ENCODE measurements at places on chromosomes 3 and 15. TPM values are rescaled to one million over a fixed set of nuclear protein-coding genes. Genes with fewer than 3 reads are reported as not detected.

The TIMP4 gene
- total RNA-seq, result 1.4 TPM

GRCh38 chr3:126937973-126938372 is 44.9 kb upstream of the PLXNA1 start:
- H3K27me3 ChIP-seq, result no peaks in the 10 kb centered on the region
- peak overlapping the region; percentile 58 for H3K27ac ChIP-seq
- no peak for DNase-seq
- H3K4me3 ChIP-seq, result no peak overlapping the region
- H3K4me1 ChIP-seq, result peaks cover 17% of the 10 kb centered on the region

DNA sequence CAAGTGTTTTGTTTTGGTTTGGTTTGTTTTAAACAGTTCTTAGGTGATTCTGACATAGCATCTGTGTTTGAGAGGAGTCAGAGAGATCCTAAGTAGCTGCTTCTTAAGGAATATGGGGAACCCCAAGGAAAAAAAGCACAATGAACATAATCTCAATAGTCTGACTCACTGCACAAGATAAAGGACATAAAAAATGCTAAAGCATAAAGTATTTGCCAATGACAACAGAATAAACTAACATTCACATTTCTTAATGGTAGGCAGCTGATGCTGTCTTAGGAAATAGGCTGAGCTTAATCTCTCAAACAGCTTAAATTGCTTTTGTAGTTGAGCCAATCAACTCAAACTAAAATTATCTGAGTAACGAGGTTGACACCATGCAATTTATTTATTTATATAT is 2.9 kb downstream of the NCEH1 start:
- peaks cover 24% of the 10 kb centered on the region for H3K4me1 ChIP-seq
- no peaks in the 10 kb centered on the region for H3K27me3 ChIP-seq

The ACKR2 gene
- 4.1 TPM for total RNA-seq

The CFAP100 gene
- total RNA-seq, result not detected

The PLCL2 gene
- not detected for total RNA-seq

The ANKUB1 gene
- total RNA-seq, result not detected

The PSMD2 gene
- 294 TPM for total RNA-seq

The MGA gene
- 60.0 TPM for total RNA-seq

DNA sequence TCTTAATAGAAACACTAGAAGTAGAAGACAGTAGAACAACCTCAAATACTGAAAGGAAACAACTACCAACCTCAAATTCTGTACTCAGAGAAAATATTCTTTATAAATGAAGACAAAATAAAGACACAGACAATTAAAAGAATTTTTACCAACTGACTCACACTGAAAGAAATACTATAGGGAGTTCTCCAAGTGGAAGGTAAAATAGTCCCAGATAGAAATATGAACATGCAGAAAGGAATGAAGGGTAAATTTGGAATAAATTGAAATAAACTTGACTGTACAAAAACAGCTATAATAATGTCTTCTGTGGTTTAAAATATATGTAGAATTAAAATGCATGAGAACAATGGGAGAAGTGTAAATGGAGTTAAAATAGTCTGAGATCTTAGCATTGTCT is 36.7 kb upstream of the CCDC174 start:
- H3K27ac ChIP-seq, result no peak overlapping the region
- H3K36me3 ChIP-seq, result no peaks in the 10 kb centered on the region
- DNase-seq, result no peak
- H3K4me1 ChIP-seq, result peaks cover 20% of the 10 kb centered on the region

DNA sequence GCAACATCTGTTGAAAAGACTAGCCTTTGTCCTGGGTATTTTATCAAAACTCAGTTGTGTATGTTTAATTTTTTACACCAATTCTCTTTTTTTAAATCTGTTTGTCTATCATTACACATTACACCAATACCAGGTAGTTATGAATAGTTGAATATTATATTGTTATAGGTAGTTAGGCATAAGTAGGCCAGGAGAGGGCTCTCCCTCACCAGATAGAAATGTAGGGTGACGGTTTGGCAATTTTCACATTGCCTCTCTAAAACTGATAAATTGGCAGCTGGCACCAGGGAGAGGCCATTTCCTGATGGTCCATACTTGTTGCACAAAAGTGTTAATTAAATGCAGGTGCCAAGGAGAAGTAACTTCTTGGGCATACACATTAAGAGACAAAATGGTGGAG is 483.1 kb upstream of the EPHA6 start:
- no peaks in the 10 kb centered on the region for H3K27me3 ChIP-seq
- no peaks in the 10 kb centered on the region for H3K36me3 ChIP-seq
- H3K4me3 ChIP-seq, result no peak overlapping the region
- no peaks in the 10 kb centered on the region for H3K4me1 ChIP-seq
- DNase-seq, result no peak

GRCh38 chr15:57310876-57311275 is 65.4 kb upstream of the CGNL1 start:
- H3K36me3 ChIP-seq, result no peaks in the 10 kb centered on the region
- H3K4me3 ChIP-seq, result no peak overlapping the region
- H3K4me1 ChIP-seq, result peaks cover 32% of the 10 kb centered on the region
- DNase-seq, result no peak
- H3K27me3 ChIP-seq, result no peaks in the 10 kb centered on the region

DNA sequence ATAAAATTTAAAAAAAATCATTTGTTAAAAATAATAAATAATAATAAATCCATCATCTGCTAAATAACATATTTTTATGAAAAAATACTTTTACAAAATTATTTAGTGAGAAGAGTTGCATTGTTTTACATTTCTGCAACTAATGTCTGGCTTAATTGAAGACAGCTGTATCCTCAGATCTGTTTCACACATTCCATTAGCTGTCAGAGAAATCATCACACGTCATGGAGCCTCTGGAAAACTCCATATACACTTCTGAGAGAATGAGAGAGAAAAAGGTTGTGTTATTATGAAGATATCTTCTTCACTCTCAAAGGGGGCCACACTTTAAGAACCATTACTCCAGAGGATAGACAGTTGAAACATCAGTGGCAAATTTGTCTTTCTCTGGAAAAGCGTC is 40.8 kb downstream of the CMSS1 start:
- DNase-seq, result no peak
- H3K4me1 ChIP-seq, result peaks cover 5% of the 10 kb centered on the region
- H3K4me3 ChIP-seq, result no peak overlapping the region

The GPR149 gene
- total RNA-seq, result not detected

- no peak overlapping the region for H3K4me3 ChIP-seq
- H3K27ac ChIP-seq, result no peak overlapping the region
- no peaks in the 10 kb centered on the region for H3K4me1 ChIP-seq
- H3K36me3 ChIP-seq, result no peaks in the 10 kb centered on the region
- H3K27me3 ChIP-seq, result no peaks in the 10 kb centered on the region
Observed at GRCh38 chr3:189488241-189488767, 142.9 kb upstream of the TP63 start.

- no peaks in the 10 kb centered on the region for H3K27me3 ChIP-seq
- H3K36me3 ChIP-seq, result no peaks in the 10 kb centered on the region
- no peak for DNase-seq
- H3K4me3 ChIP-seq, result peak overlapping the region; percentile 29
- H3K27ac ChIP-seq, result no peak overlapping the region
Observed at GRCh38 chr15:43518197-43518761, 871 bp downstream of the MAP1A start.

GRCh38 chr3:195270817-195271409 is at the start of gene XXYLT1:
Gene XXYLT1 (minus strand): TSS chr3:195271159. CDS start chr3:195271058, 101 bp downstream.
- H3K4me1 ChIP-seq, result peaks cover 36% of the 10 kb centered on the region
- peak; percentile 92 for DNase-seq
- peak within 1 kb of the TSS; percentile 80 for H3K27ac ChIP-seq
- peaks cover 2% of the 10 kb centered on the region for H3K36me3 ChIP-seq
- H3K27me3 ChIP-seq, result no peaks in the 10 kb centered on the region
- peak within 1 kb of the TSS; percentile 91 for H3K4me3 ChIP-seq

DNA sequence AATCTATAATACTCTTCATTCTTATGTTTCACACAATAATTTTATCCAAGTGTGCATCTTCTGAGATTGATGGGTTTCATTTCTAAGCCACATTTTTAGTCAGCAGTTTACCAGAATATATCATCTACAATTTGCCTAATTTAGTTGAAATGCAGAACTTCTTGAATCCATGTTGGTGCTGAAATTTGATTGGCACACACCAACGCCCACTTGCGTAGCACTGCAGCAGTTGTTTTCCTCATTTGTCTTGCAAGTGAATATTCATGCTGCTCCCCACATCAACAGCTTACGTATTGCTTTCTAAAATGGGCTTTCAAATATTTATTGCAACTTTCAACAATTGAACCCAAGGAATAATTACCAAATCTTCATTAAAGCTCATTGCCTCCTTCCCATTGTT is 87.8 kb upstream of the CTDSPL start:
- no peak overlapping the region for H3K27ac ChIP-seq
- no peaks in the 10 kb centered on the region for H3K4me1 ChIP-seq
- no peak for DNase-seq
- H3K27me3 ChIP-seq, result no peaks in the 10 kb centered on the region
- no peak overlapping the region for H3K4me3 ChIP-seq
- H3K36me3 ChIP-seq, result no peaks in the 10 kb centered on the region

The RYR3 gene
- total RNA-seq, result not detected

The FBXL22 gene
- total RNA-seq, result not detected

The CYP19A1 gene
- total RNA-seq, result 0.77 TPM

DNA sequence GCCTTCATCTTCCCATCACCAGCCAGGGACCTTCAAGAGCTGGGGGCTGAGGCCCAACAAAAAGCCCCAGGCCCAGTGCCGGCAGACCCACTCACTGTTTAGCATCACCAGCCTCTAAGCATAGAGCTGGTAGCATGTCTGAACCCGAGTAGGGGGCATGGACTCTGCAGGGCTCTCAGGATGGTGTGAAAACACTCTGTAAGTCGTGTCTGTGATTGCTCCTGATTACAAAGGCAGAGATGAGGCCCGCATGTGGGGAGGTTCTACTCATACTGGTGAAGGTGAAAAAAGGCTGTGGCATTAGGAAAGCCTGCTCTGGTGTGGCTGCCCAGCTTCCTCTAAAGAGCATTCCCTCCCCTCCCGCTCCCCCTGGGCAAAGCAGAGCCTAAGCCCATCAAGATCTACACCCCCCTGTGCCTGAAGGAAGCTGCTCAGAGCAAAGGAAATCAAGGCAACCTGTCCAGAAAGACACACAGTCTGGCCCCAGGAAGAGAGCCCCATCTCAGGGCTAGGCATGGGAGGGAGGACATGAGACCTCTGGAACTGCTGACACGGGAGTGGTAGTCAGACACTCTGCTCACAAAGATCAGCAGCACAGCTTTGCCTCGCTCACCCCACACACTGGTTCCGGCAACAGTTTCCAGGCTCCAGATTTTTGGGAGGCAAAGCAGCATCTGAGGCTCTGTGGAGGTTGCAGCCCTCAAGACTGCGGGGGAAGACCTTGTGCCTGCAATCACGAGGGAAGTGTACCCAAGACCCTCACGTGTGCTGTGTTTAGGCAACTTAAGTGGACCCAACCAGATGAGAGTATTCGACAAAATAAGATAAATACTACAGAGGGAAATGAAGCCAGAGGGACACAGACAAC is 36.7 kb downstream of the CCDC12 start:
- DNase-seq, result no peak
- H3K36me3 ChIP-seq, result peaks cover 5% of the 10 kb centered on the region

DNA sequence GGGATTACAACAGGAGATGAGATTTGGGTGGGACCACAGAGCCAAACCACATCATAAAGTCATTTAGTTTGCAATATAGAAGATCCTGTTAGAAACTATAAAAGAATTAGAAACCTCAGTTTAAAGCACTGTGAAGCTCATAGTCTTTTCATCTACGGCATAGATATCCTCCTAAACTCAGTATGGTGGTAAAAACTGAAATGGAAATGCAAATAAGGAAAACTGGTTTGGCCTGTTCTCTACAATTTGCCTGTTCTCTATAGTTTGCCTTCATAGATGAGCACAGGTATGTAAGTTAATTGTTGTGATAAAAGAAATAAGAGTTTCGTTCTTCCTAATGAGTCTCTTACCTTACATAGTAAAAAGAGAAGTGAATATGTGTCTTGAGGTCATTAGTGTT is 331.6 kb upstream of the ARL6 start:
- no peak overlapping the region for H3K27ac ChIP-seq
- no peak for DNase-seq
- no peaks in the 10 kb centered on the region for H3K27me3 ChIP-seq
- no peak overlapping the region for H3K4me3 ChIP-seq
- H3K4me1 ChIP-seq, result no peaks in the 10 kb centered on the region

DNA sequence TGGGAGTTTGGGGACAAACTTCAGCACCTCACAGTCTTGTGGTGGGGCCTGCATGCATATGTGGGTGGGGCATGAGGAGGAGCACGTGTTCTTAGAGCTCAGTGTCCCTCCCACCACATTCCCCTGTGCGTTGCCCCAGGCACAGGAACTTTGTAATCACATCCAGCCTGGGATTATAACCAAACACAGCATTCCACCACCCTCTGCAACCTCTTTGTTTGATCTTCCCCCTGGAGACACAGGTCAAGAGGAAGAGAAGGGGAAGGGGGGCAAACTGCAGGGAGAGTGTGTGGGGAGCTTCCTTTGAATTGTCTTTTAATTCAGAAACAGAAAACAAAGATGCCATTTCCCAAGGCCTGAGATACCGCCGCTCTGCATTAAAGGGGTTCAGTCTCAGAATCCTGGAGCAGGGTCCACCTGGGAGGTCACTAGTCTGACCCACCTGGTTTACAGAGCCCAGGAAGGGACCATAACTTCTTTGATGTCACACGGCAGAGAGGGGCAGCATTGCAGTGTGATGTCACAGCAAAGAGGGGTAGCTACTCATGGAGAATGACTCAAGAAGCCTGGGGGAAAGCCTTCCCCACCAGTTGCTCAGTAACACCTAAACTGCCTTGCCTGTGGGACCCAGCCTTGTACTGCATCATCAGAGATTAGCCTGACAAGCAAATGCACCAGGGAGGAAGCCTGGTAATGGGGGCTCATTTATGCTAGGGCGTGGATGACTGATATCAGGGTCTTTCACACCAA is 106.3 kb upstream of the RNU6-1 start:
- H3K36me3 ChIP-seq, result no peaks in the 10 kb centered on the region
- H3K27ac ChIP-seq, result peak overlapping the region; percentile 99
- H3K27me3 ChIP-seq, result no peaks in the 10 kb centered on the region

GRCh38 chr3:187639927-187640568 is 30.1 kb downstream of the SST start:
- DNase-seq, result no peak
- no peaks in the 10 kb centered on the region for H3K27me3 ChIP-seq
- H3K27ac ChIP-seq, result peak overlapping the region; percentile 11

The FAM98B gene
- 47.2 TPM for total RNA-seq

DNA sequence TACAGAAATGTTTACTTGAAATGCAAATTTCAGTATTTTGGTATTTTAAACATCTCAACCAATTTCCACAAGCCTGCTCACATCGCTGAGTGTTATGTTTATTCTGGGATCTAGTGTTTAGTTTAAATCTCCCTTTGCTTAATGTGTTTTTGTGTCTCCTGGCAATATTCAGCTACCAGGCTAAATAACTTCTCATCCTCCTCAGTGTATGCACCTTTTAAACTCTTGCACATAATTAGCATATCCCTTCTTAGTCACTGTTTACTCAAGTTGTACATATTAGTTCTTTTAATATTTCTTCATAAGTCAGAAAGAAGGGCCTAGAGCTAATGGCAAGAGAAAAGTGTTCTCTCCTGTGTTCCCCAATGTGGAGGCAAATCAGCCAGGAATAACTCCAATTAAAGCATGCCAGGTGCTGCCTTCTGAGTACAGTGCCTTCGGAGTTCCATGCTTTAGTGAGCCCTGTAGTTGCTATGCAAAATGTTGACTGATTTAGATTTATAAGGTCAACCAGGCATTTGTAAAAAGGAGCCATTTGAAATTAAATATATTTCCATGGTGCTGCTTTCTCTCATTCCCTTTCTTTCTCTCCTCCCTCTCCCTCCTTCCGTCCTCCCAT is 234.3 kb downstream of the GAP43 start:
- no peak overlapping the region for H3K4me3 ChIP-seq
- no peak for DNase-seq
- H3K36me3 ChIP-seq, result no peaks in the 10 kb centered on the region
- H3K27me3 ChIP-seq, result no peaks in the 10 kb centered on the region
- no peak overlapping the region for H3K27ac ChIP-seq

The UROC1 gene
- not detected for total RNA-seq

Measured in Caco-2 (cell line).